ENCODE measurements at places on chromosomes 2 and 18. TPM values are rescaled to one million over a fixed set of nuclear protein-coding genes. Genes with fewer than 3 reads are reported as not detected.
A peak's percentile ranks its signal among the peaks of the same experiment; 100 is the strongest.

GRCh38 chr2:241895712-241896641 is 26.4 kb downstream of the RTP5 start:
- H3K36me3 ChIP-seq = no peaks in the 10 kb centered on the region
- DNase-seq = no peak
- no peak overlapping the region for H3K27ac ChIP-seq
- H3K27me3 ChIP-seq = no peaks in the 10 kb centered on the region
- no peak overlapping the region for H3K4me3 ChIP-seq

GRCh38 chr2:96547731-96548171 is 11.2 kb downstream of the ARID5A start:
- no peaks in the 10 kb centered on the region for H3K27me3 ChIP-seq
- H3K4me3 ChIP-seq = no peak overlapping the region
- no peak for DNase-seq
- peaks cover 34% of the 10 kb centered on the region for H3K4me1 ChIP-seq
- no peak overlapping the region for H3K27ac ChIP-seq
- H3K36me3 ChIP-seq = peaks cover 88% of the 10 kb centered on the region

- H3K4me3 ChIP-seq = no peak overlapping the region
- H3K36me3 ChIP-seq = no peaks in the 10 kb centered on the region
- H3K4me1 ChIP-seq = peaks cover 17% of the 10 kb centered on the region
- H3K27ac ChIP-seq = no peak overlapping the region
- DNase-seq = no peak
- no peaks in the 10 kb centered on the region for H3K27me3 ChIP-seq
Measured at GRCh38 chr18:413233-413632, 87.3 kb downstream of the COLEC12 start.

DNA sequence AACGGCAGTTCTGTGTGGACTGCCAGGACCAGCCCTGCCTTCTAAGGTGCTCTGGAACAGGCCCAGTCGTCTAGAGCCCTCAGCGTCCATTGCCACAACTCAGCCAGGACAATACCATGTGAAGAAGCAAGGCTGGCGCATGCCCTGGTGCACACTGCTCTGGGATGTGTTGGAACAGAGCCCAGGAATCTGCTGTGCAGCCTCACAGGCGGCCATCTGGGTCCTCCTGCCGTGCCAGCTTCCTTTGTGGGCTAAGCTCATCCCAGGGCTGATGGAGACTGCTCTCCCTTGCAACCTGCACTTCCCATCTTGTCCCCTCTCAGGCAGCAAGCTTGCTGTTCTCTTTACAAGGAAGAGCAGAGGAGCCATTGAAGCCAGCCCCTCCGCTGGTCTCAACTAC is 246.4 kb upstream of the PXDN start:
- H3K36me3 ChIP-seq = no peaks in the 10 kb centered on the region
- no peaks in the 10 kb centered on the region for H3K27me3 ChIP-seq
- H3K27ac ChIP-seq = no peak overlapping the region
- H3K4me3 ChIP-seq = no peak overlapping the region

DNA sequence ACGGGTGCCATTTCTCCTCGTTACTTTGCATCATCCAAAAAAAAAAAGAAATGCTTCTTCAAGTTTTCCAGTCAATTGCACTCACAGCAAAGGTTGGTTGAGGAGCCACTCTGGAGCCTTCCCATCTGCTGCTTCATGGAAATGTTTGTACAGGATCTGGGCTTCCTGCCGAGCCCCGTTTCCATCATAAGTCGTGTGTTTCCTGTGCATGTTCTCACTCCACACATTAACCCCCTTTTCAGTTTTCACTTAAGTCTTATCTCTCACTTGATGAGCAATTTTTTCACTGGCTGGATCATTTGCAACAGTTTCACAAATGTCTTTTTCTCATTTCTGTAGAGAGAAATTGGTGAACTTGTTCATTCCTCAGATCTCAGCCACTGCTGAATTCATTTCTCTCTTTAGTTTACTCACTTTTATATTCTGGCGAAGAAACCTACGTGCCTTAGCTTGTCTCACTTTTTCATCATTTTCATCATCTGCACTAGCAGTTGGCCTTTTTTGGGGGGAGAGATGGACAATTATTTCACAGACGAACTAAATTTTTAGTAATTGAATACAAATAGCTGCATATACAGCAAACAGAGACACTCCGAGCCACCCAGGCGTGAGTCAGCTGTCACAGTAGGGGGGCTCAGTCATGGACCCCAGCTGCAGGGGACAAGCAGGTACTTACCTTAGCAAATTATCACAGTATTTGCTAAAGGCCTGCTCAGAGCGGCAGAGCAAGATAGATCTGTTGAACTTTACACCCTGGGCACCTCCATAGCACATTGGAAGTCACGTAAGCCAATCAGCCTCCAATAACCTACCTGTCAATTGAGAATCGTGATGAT is 750.8 kb upstream of the ID2 start:
- H3K27ac ChIP-seq = no peak overlapping the region
- H3K4me1 ChIP-seq = no peaks in the 10 kb centered on the region
- H3K36me3 ChIP-seq = no peaks in the 10 kb centered on the region

DNA sequence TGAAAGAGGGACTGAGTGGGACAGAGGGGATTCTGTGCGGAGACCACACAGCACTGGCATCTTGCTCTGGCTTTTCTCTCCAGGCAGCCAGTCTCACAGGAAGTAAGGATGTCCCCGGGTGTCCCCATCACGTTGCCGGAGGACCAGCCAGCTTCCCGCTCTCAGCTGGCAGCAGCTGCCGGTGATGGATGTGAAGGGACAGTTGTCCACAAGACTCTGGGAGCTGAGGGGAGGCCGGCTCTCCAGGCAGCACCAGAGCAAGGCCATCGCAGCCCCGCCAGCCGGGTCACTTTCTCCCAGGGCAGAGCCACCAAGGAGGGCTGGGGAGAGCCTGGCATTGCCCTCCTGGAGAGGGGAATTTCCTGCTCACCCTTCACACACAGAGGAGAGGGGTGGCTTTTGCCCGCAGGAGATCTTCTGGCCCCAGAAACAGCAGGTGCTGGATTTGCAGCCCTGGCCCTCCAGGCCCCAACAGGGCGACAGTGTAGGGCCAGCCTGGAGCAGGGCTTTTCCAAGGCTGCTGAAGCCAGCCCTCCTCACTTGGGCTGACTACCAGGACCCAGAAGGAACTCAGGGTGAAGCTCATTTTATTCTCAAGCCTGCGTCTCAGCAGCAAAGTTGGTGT is 24.0 kb upstream of the B3GNT7 start:
- peaks cover 5% of the 10 kb centered on the region for H3K4me1 ChIP-seq
- H3K27ac ChIP-seq = no peak overlapping the region
- H3K27me3 ChIP-seq = no peaks in the 10 kb centered on the region

- no peaks in the 10 kb centered on the region for H3K27me3 ChIP-seq
- no peaks in the 10 kb centered on the region for H3K4me1 ChIP-seq
- no peak overlapping the region for H3K27ac ChIP-seq
- DNase-seq = no peak
Measured at GRCh38 chr2:154375579-154375931, 322.9 kb upstream of the KCNJ3 start.

DNA sequence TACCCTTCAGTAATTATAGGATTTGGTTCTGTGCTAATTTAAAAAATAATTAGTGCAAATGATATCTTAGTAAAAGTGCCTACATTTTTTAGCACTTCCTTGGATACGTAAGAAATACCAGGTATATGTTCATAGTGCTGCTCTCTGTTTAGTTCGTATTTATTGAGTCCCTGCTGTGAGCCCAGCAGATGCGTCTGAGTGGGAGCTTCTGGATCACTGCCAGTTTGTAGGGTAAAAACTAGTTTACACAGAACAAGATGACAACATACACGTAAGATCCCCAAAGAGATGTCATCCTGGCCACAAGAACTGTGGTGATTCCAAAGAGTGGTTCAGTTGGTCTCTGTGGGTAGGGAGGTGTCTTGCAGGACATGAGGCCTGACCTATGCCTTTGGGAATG is 103.2 kb downstream of the CTIF start:
- H3K4me3 ChIP-seq = no peak overlapping the region
- no peak for DNase-seq
- no peak overlapping the region for H3K27ac ChIP-seq
- peaks cover 8% of the 10 kb centered on the region for H3K4me1 ChIP-seq
- no peaks in the 10 kb centered on the region for H3K36me3 ChIP-seq
- H3K27me3 ChIP-seq = no peaks in the 10 kb centered on the region

DNA sequence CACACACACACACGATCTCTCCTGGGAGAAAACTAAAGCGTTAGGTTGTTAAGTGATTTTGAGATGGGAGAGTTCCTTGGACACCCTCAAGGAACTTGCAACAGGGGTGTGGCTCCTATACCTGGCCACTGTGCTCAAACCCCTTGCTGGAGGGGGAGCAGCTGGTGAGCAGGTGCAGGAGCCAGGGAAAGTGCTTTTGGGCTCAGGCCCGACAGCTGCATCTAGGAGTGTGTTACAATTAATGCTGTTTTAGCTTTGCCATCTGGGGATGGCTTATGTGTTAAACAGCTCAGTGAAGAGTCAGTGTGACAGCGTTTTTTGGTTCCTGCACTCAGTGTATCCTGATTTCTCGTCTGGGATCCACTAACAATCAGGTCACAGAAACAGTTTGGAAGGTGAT is 510.8 kb downstream of the TRIB2 start:
- H3K36me3 ChIP-seq = no peaks in the 10 kb centered on the region
- no peaks in the 10 kb centered on the region for H3K4me1 ChIP-seq
- no peak for DNase-seq
- no peak overlapping the region for H3K4me3 ChIP-seq

DNA sequence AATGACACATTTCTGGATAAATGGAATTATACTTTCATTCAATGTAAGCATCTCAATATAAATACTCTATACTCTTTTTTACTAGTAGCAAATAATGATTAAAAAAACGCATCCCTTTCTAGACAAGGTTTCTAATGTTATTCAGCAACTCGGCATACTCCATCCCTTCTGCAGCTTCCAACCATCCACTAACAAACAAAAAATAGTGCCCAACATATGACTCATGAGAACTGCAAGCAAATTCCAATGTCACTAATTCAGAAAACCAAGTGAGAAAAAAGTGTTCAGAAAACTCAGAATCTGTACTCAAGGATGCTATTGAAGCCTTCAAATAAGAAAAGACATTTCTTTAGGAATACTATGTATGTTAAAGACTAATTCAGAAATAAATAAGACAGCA is 140.0 kb downstream of the BAZ2B start:
- H3K36me3 ChIP-seq = peaks cover 22% of the 10 kb centered on the region
- no peak overlapping the region for H3K27ac ChIP-seq
- no peak for DNase-seq

- no peak overlapping the region for H3K27ac ChIP-seq
- no peak for DNase-seq
- H3K27me3 ChIP-seq = no peaks in the 10 kb centered on the region
Measured at GRCh38 chr2:133458280-133458679, 110.0 kb downstream of the NCKAP5 start.

GRCh38 chr2:33375054-33375453 is 101.4 kb upstream of the RASGRP3 start:
- H3K4me3 ChIP-seq = no peak overlapping the region
- H3K4me1 ChIP-seq = no peaks in the 10 kb centered on the region
- DNase-seq = no peak
- H3K27ac ChIP-seq = no peak overlapping the region

DNA sequence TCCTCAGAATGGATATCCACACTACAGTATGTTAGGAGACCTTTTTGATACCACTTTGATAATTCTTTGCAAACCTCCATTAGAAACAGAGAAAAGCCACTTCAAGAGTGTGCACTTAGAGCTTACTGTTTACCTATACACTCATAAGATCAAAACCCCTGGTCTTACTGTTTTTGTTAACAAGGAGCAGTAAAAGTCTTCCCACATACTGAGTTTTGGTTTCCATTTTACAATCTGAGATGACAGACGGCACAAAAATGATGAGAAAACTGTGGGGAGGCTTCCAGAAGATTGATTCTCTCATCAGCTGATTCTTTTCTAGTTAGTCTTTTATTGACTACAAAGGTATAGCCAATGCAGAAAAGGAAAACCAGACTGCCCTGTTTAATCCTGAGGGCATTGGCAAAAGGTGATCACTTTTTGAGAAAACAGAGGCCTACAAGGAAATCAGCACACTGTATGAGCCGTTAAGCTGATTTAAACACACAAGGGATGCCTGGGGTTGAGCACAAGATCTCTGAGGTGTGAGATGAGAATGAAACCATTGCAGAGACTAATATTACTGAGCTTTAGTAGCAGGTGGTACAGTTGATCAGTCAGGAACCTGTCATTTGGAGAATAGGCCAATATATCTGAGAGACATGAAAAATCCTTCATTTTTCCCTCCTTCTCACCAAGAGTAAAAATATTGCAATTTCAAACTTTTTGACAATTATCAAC is 368.6 kb downstream of the GRB14 start:
- H3K36me3 ChIP-seq = no peaks in the 10 kb centered on the region
- no peak overlapping the region for H3K27ac ChIP-seq
- H3K4me3 ChIP-seq = no peak overlapping the region
- DNase-seq = no peak
- H3K4me1 ChIP-seq = no peaks in the 10 kb centered on the region

GRCh38 chr18:27005589-27005988 is 140.1 kb upstream of the AQP4 start:
- no peak overlapping the region for H3K4me3 ChIP-seq
- H3K4me1 ChIP-seq = no peaks in the 10 kb centered on the region
- H3K27me3 ChIP-seq = no peaks in the 10 kb centered on the region
- no peak for DNase-seq
- no peak overlapping the region for H3K27ac ChIP-seq

- no peaks in the 10 kb centered on the region for H3K36me3 ChIP-seq
- peak; percentile 19 for DNase-seq
- H3K4me3 ChIP-seq = no peak overlapping the region
- H3K27me3 ChIP-seq = no peaks in the 10 kb centered on the region
- peaks cover 50% of the 10 kb centered on the region for H3K4me1 ChIP-seq
Measured at GRCh38 chr18:48843162-48843561, 107.6 kb downstream of the SMAD7 start.

DNA sequence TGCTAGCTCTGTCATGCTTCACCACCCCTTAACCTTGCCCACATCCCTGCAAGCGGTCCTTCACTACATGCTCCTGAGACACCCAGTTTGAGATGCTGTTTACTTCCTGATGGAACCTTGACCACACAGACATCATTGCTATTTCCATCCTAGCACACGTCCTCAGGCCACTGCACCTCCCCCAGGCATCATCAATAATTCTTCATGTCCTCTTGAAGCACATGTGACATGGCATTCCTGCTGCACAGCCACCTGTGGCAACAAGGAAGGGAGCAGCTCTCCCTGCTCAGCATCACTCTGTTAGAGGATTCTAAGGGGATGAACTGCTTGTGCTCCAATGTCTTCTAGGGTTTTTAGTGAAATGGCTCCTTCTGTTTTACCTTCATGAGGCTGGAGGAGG is 26.1 kb upstream of the ST3GAL5 start:
- no peaks in the 10 kb centered on the region for H3K27me3 ChIP-seq
- H3K4me3 ChIP-seq = no peak overlapping the region
- no peak for DNase-seq

- no peaks in the 10 kb centered on the region for H3K36me3 ChIP-seq
- no peaks in the 10 kb centered on the region for H3K4me1 ChIP-seq
- H3K27ac ChIP-seq = no peak overlapping the region
- no peak for DNase-seq
- no peaks in the 10 kb centered on the region for H3K27me3 ChIP-seq
- H3K4me3 ChIP-seq = no peak overlapping the region
Measured at GRCh38 chr2:160138406-160138805, 61.7 kb downstream of the ITGB6 start.

GRCh38 chr18:8623549-8624106 is 14.4 kb downstream of the RAB12 start:
- peaks cover 14% of the 10 kb centered on the region for H3K36me3 ChIP-seq
- H3K27me3 ChIP-seq = no peaks in the 10 kb centered on the region
- peak; percentile 70 for DNase-seq
- H3K27ac ChIP-seq = peak overlapping the region; percentile 72
- H3K4me1 ChIP-seq = peaks cover 13% of the 10 kb centered on the region
- H3K4me3 ChIP-seq = peak overlapping the region; percentile 32

IGFBP2 gene
- 90.7 TPM for polyA plus RNA-seq

GALNT13 gene
- polyA plus RNA-seq = 0.14 TPM

HOXD3 gene
- polyA plus RNA-seq = 0.30 TPM

TTN gene
- polyA plus RNA-seq = 653 TPM

CCDC85A gene
- polyA plus RNA-seq = 1.6 TPM

CFLAR gene
- 249 TPM for polyA plus RNA-seq

ALPP gene
- polyA plus RNA-seq = not detected
